HT-29 (cell line): ENCODE measurements at places on chromosomes 13 and 19. TPM values are rescaled to one million over a fixed set of nuclear protein-coding genes. Genes with fewer than 3 reads are reported as not detected.
A peak's percentile ranks its signal among the peaks of the same experiment; 100 is the strongest.

- no peak for DNase-seq
Observed at GRCh38 chr19:2056837-2057192, 5.8 kb upstream of the MKNK2 start.

The HCST gene
- 0.47 TPM in 1 of 2 replicates, not detected in the other for total RNA-seq

DNA sequence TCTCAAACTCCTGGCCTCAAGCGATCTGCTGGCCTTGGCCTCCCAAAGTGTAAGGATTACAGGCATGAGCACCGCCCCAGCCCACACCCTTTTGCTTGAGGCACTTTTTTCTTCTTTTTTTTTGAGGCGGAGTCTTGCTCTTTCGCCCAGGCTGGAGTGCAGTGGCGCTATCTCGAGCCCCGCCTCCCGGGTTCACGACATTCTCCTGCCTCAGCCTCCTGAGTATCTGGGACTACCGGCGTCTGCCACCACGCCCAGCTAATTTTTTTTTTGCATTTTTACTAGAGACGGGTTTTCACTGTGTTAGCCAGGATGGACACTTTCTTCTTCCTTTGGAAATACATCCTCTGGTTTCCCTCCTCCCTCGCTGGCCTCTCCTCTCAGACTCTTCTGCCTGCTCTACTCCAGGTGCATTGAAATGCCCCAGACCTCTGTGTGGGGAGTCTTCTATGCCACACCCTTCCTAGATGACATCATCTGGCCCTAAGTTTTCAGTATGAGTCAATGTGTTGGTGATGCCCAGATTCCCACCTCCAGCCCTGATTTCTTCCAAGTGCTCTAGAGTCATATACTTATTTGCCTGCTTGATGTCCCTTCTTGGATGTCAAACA, 20.7 kb upstream of the TPT1 start:
- DNase-seq: no peak

The KLK14 gene
- not detected in 2 replicates for total RNA-seq

DNA sequence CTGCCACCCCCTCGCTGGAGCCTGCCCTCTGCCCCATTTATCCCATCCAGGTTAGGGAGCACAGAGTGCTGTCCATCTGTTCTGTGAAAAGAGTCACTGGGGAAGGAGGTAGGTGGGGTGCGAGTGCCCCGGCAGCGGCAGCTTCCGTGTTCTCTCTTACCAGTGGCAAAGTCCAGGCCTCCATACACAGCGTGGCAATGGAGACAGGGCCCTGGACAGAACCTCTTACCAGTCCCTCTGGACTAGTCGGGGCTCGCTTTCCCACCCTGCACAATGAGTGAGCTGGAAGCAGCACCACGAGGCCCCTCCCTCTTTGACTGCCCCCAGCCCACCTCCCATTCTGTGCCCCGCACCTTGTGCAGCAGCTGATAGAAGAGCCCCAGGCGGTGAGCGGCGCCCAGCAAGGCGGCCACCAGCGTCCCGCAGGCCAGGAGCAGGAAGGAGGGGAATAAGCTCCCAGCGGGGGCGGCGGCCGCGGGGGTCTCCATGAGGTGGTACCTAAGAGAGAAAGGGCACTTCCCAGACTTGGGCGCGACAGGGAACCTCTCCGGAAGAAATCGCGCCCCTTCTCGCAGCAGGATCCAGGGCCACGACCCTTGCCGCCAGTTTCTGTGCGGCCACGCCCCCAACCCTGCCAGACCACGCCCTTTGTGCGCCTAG, 17.5 kb downstream of the SYDE1 start:
- peak; percentile 29 for DNase-seq

The CYP4F2 gene
- total RNA-seq: 0.18 TPM in 1 of 2 replicates, not detected in the other

The ZNF222 gene
- total RNA-seq: 1.8 and 2.0 TPM in 2 replicates

DNA sequence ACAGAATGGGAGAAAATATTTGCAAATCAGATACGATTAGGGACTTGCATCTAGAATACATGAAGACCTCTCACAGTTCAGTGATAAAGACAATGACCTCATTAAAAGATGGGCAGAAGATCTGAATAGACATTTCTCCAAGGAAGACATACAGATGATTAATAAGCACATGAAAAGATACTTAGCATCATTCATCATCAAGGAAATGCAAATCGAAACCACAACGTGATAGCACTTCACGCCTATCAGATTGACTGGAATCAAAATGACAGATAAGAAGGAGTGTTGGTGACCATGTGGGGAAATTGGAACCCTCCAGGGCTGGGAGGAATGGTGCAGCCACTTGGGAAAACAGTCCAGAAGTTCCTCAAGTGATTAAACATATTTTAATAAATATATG, 25.8 kb downstream of the CFAP97D2 start:
- DNase-seq: no peak

The FFAR1 gene
- total RNA-seq: not detected in 2 replicates

- no peak for DNase-seq
Observed at GRCh38 chr19:22945560-22945959, 57.4 kb downstream of the ZNF728 start.

DNA sequence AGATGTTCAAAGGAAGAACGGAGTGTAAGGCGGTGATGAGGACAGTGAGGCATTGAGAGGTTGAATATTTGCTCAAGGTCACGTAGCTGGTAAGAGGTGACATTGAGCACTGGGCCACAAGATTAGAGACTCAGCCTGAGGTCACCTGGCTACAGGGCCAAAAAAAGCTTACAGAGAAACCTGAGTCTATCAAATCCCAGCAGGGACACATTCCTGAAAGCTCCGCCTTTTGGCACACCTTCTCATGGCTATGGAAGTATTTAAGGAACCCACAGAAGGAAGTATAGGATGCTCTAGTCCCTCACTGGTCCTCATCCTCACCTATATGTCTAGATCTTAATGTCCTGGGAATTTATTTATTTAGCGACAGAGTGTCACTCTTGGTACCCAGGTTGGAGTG, 17.4 kb downstream of the ZNF586 start:
- DNase-seq: peak; percentile 29

The SCAF1 gene
- 58.6 and 67.6 TPM in 2 replicates for total RNA-seq

The PALM gene
- total RNA-seq: 0.13 TPM in 1 of 2 replicates, not detected in the other

DNA sequence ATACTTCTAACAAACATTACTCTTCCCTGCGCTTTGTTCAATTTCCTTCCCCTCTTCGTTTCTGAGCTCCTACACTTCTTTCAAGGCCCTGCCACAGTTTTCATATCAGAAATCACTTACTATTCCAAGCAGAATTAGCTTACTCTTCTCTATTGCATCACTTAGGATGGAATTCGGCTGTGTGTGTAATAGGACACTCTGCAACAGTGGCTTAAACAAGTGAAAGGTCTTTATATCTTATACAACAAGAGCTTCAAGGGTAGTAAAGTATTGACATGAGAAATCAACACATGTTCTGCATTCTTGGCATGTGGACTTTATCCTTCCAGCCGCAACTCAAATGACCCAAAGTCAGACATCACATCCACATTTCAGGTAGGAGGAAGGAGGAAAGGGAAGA, 279.6 kb downstream of the PCDH20 start:
- DNase-seq: peak; percentile 13

DNA sequence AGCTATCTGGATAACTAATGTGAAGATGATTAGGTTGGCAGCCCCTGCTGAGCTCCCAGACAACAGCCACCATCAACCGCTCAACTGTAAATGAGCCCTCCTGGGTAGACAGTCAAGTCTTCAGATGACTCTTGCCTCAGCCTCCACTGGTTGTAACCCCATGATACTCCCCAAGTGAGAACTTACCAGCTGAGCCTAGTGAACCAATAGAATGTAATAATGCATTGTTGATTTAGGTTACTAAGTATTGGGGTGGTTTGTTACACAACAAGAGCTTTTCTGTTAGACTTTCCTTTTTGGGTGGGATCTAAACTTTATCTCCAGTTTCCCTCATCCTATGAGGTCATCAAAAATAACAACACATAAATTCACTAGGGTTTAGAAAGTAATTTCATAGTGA, 69.4 kb downstream of the CYSLTR2 start:
- no peak for DNase-seq

GRCh38 chr19:57099199-57099661, 20.6 kb upstream of the USP29 start:
- peak; percentile 27 for DNase-seq

- peak; percentile 24 for DNase-seq
Observed at GRCh38 chr19:6811906-6812305, 39.4 kb downstream of the VAV1 start.

- DNase-seq: no peak
Observed at GRCh38 chr13:75907044-75907443, 270.9 kb downstream of the LMO7 start.

The TMEM272 gene
- total RNA-seq: not detected in 2 replicates

The FXYD1 gene
- not detected in 2 replicates for total RNA-seq

The KIRREL2 gene
- not detected in 2 replicates for total RNA-seq

DNA sequence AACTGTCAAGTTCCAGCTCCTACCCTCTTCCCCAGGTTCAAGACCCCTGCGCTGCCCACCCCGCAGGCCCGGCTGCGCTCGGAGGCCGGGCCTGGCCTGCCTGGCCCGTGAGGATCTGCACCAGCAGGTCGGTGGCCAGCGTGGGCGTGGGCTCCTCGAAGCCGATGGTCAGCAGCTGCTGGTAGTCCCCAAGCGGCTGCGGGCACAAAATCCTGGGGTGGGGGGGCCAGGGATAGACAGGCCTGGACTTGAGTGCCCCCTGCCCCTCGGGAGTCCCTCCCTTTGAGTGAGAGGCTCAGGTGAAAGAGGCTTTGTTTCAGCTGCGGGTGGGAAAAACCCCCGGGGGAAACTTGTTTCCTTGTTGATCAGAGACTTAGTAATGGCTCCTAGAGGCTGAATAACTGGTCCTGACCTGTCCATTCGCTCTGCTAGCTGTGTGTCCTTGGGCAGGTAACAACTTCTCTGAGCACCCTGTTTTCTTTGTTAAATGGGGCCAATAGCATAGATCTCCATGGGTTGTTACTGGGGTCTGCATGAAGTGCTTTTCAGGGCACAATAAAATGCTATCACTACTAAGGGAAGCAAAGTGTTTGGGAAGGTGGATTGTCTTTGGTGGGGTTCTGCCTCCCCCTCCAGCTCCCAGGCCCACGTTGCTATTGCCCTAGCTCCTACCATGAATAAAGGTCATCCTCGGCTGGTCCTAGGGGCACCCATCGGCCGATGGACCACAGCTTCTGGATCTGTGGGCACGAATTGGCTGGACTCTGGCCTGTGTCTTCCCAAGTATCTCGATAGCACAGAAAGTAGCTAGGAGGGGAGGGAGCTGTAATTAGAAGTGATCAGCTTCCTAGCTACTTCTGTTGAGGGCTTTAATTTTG, 3.5 kb downstream of the C19orf67 start:
- no peak for DNase-seq

DNA sequence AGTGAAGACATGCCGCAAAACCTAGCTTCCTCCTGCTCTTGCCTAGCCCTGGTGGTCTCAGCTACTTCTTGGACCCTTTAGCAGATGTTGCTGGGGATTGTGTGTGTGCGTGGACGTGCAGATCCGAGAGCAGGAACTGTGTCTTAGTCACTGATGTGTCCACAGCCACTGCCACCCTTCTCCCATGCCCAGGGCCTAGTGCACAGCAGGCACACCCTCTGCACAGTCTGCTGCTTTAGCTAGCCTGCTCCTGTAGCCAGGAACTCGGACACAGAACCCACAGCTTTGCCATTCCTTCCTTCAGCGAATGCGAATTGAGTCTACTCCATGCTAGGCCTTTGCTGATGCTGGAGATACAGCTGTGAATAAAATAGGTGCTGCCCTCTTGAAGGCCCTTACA, 2.3 kb downstream of the CLPTM1 start:
- DNase-seq: no peak

DNA sequence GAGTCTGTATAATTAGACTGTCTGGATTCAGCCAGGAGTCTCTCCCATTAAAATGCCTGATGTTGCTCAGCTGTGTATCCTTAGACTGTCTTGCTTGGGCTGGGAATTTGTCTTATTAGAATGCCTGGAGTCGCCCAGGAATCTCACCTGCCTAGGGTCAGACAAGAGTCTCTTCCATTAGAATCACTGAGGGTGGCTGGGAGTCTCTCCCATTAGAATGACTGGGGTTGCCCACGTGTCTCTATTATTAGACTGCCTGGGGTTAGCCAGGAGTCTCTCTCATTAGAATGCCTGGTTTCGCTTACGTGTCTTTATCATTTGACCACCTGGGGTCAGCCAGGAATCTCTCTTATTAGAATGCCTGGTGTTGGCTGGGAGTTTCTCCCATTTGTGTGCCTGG, 1450.0 kb downstream of the UQCRFS1 start:
- DNase-seq: no peak

DNA sequence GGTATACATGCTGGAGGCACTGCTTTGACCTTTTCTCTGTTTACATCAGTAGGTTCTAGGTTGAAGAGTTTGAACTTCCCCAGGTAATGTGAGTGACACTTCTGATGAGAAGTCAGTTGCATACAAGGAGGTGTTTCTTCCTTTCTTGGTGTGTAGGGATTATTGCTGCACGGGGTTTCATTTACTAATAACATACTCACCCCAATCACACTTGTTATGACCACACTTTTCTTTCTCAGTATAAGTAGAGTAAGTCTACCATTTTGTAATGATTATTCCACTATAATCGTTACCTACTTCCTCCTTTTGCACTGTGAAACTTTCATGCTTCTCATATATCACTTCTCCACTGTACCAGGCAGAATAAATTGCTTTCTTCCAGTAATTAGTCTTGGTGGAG, 138.0 kb downstream of the TNFSF13B start:
- DNase-seq: no peak

DNA sequence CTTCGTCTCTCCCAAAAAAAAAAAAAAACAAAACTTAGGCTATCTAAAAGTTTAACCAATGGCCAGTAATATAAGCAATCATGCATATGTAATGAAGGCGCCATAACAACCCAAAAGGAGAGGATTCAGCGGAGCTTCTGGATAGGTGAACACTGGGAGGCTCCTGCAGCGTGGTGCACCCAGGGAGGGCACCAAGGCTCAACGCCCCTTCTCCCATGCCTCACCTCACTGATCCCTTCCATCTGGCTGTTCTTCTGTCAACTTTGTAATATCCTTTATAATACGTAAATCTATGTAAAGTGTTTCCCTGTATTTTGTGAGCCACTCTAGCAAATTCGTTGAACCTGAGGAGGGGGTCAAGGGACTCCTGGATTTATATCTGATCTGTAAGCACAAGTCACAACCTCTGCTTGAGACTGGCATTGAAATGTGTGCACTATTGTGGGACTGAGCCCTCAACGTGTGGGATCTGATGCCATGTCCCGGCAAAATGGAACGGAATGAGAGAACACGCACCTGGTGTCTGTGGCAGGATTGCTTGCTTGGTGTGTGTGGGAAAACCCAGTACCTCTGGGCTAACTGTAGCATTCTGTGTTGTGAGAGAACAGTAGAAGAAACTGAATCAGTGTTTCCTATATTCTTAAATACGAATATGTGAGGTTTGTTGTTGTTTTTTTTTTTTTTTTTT, 521 bp upstream of the ZNF665 start:
- no peak for DNase-seq

GRCh38 chr13:39985071-39985470, 329.6 kb downstream of the COG6 start:
- no peak for DNase-seq
